ENCODE measurements at places on chromosomes 4 and X. TPM values are rescaled to one million over a fixed set of nuclear protein-coding genes. Genes with fewer than 3 reads are reported as not detected.

DNA sequence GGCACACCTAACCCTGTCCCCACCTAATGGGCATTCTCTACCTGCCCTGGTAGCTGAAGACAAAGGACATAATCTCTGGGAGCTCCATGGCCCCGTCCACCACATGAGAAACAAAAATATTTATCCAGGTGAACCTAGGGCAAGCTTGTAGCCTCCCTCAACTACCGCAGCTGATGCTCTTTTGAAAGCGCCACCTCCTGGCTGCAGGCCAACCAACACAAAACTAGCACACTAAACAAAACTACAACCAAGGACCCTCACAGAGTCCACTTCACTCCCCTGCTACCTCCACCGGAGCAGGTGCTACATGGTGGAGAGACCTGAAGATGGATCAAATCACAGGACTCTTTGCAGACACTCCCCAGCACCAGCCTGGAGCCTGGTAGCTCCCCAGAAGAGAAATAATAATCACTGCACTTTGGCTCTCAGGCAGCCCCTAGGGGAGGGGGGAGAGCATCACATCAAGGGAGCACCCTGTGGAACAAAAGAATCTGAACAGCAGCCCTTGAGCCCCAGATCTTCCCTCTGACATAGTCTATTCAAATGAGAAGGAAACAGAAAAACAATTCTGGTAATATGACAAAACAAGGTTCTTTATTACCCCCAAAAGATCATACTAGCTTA lies 111.3 kb upstream of the ATP8A1 start:
- no peak for DNase-seq

GRCh38 chr4:8438743-8439142 lies 1.8 kb downstream of the ACOX3 start:
- no peak for DNase-seq

- no peak for DNase-seq
Observed at GRCh38 chrX:100685284-100685996, 41.4 kb downstream of the SRPX2 start.

The LUZP4 gene
- total RNA-seq, result not detected

GRCh38 chr4:163755013-163755412 lies 260.5 kb downstream of the TMA16 start:
- DNase-seq, result no peak

DNA sequence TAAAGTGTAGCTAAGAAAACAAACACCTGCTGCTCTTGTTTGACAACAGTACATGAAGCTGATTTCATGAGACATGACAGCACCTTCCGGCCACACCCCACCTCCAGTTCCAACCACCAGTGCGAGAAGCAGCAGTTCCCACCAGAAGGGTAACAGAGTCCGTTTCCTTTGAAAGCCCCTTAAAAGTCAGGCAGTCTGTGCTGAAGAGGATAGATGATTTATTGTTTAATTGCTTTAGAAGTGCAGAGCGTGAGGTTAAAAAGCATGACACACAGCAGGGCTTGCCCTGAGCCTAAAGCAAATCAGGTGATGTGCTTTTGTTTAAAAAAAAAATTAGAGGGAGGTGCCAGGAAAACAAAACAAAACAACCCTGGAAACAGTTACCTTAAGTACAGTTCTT lies 82.6 kb downstream of the HADH start:
- DNase-seq, result no peak

GRCh38 chr4:143397887-143398286 lies 61.2 kb downstream of the GAB1 start:
- no peak for DNase-seq

The IGFBP7 gene
- total RNA-seq, result 769 TPM
